ENCODE measurements at places on chromosomes 1 and 21.

DNA sequence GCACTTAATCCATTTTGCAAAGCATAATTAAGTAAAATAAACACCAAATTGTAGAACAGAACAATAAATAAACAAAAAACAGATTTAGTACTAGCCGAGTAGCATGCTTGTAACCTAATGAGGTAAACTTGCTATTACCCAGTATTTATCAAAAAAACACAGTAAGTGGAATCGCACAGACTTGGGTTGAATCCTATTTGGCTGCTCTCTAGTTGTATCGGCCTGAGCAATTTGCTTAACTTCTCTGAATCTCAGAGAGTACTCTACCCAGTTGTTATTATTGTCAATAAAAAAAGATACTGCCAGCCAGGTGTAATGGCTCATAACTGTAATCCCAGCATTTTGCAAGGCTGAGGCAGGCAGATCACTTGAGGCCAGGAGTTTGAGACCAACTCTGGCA lies 664.3 kb downstream of the ADGRL2 start:
- no peak for DNase-seq

DNA sequence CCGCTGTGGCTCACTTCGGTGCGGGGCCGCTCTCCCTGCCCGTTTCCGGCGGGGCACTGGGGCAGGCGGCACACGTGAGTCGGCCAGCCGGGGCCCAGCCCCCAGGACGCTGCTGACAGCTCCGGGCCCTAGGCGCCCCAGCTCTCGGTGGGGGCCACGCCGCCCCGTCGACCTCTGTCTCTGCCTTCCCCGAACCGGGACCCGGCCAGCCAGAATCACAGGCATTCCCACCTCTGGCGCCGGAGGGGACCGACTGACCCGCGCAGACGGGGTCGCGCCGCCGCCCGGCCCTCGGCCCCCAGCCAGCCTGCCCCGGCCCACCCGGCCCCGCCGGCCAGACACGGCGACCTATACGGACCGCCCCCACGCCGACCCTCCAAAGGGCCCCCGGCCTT lies 755 bp downstream of the SCMH1 start:
- peak; percentile 6 for DNase-seq

- DNase-seq, result no peak
Measured at GRCh38 chr1:226287587-226287986, 21.4 kb downstream of the LIN9 start.

DNA sequence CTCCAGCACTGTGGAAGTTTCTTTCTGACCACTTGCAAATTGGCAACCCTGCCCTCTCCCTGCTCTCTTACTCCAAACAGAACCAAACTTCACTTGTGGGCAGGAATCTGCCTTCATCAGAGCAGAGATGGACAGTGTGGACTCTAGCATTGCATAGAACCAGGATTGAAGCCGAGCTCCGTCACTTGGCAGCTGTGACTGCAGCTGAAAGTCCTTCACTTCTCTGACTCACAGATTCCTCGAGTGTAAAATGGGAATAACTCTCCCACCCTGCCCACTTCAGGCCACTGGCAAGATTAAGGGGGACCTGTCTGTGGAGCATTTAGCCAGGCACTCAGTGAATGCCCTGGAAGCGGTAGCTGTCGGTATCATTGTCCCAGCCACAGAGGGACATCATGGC lies 75.7 kb upstream of the ZBTB40 start:
- no peak for DNase-seq

GRCh38 chr21:45256021-45256911 lies 31.4 kb downstream of the POFUT2 start:
- no peak for DNase-seq

- DNase-seq, result no peak
Measured at GRCh38 chr1:212235857-212236256, 49.4 kb upstream of the PPP2R5A start.
